ENCODE measurements at places on chromosomes 4 and X.

GRCh38 chr4:71231129-71232055, 107.4 kb upstream of the SLC4A4 start:
- no peak for DNase-seq

- no peak for DNase-seq
These were observed 162.8 kb downstream of the FBXO8 start for GRCh38 chr4:174120446-174121295.

GRCh38 chrX:20971250-20971649, 403.0 kb upstream of the CNKSR2 start:
- no peak for DNase-seq

DNA sequence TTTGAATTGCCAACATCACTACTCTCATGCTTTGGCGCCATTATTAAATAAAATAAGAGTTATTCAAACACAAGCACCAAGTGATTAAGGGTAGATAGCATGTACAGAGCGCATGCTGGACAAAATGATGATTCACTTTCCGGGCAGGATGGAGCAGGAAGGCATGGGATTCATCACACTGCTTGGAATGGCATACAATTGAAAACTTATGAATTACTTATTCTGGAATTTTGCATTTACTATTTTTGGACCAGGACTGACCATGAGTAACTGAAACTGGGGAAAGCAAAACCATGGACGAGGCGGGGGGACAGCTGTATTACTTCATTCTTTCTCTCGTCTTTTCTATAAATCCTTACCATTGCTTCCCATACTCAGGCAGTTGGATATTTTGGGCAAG, 28.5 kb upstream of the FGF5 start:
- DNase-seq, result no peak

GRCh38 chr4:186698028-186698427, 25.6 kb downstream of the FAT1 start:
- DNase-seq, result no peak

DNA sequence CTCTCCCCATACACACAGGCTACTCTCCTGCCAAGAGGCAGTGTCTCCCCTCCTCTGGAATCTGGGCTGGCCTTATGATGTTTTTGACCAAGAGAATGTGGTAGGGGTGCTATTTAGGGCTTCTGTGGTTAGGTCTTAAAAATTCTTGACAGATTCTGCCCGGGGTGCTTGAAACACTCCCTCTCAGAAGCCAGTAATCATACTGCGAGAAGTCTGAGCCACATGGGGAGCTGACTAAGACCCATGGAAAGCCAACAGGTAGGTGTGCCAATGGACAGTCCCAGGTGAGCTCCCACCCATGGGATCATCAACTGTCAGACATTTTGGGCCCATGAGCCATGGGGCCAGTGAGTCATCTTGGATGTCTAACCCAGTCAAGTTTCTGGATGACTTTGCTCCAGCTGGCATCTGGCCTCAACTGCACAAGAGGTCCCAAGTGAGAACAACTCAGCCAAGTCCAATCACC, 315.7 kb downstream of the FBXW7 start:
- no peak for DNase-seq

DNA sequence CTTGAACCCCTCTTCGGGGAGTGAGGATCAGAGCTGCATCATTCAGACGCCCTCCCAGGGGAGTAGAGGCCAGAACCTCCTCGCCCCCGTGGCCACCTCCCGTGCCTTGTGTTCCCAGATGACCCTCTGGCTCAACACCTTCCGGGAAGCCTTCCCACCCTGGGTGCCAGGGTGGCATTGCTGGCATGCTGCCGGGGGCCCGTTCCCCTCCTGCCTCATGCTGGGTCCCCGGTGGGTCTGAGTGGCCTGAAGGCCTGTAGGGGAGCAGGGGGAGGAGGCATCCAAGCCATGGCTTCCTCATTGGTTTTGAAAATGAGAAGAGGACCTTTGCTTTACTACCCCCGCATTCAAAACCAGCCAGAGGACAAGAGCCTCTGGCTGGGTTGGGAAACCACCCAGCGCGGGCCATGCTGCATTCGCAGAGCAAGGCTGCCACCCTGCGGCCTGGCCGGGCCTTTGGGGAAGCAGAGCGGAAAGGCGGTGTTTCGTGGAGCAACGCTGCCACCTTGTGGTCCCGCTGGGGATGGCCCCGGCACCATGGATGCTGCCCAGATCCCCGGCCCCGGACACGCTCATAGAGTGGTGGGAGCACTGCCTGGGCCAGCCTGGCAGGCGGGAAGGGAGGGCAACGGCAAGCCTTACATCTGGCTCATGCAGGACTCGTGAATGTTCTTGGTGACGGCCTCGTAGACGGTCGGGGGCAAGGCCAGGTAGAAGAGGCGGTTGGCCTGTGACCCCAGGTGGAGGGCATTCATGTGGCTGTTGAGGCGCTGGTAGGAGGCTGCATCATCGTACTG, 11.9 kb downstream of the G6PD start:
- peak; percentile 75 for DNase-seq

DNA sequence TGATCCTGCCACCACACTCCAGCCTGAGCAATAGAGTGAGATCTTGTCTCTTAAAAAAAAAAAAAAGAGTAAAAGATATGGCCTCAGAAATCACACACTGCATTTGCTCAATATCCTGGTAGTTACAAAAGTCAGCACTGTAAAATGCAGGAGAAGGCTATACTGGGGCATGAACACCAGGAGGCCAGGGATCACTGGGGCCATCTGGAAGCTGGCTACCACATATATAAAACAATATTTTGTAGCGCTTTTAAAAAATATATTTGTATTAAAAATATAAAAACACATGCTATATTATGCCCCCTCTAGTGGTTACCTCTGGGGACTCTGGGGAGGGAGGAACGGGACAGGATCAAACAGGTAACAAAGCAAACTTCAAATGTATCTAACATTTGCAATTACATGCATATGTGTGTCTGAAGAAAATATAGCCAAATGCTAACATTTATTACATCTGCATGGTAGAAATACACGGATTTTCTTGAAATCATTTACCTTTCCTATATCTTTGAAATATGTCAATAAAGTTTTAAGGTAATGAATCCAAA, 4.0 kb downstream of the C4orf46 start:
- DNase-seq, result no peak

DNA sequence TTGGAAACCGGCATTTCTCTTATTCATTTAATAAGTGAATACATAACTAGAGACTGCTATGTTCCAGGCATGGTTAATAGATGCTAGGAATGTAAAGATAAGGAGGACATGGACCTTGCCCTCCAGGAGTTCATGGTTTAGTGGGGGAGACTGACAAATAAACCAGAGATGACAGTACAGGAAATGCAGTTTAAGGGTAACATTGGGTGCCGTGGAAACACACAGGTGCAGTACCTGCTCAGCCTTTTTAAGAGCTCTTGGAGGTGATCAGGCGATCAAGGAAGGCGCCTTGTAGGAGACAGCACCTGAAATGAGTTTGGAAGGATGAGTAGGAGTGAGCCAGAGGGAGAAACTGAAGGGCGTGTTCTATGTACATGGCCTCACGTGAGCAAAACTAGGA, 145.8 kb downstream of the AASDH start:
- DNase-seq, result no peak

- DNase-seq, result no peak
These were observed 32.8 kb downstream of the PASD1 start for GRCh38 chrX:151596282-151596681.
